ENCODE measurements at places on chromosomes 7 and 10. TPM values are rescaled to one million over a fixed set of nuclear protein-coding genes. Genes with fewer than 3 reads are reported as not detected.
A peak's percentile ranks its signal among the peaks of the same experiment; 100 is the strongest.

The LRRC17 gene
- 0.81 TPM for total RNA-seq

- no peak for DNase-seq
These were observed 3.6 kb downstream of the BHLHA15 start for GRCh38 chr7:98214811-98215321.

The TMEM229A gene
- not detected for total RNA-seq

- DNase-seq, result no peak
These were observed 180.3 kb downstream of the CCDC71L start for GRCh38 chr7:106480616-106481031.

The ACSM6 gene
- not detected for total RNA-seq

GRCh38 chr10:113879691-113880090, 25.2 kb downstream of the NHLRC2 start:
- no peak for DNase-seq

DNA sequence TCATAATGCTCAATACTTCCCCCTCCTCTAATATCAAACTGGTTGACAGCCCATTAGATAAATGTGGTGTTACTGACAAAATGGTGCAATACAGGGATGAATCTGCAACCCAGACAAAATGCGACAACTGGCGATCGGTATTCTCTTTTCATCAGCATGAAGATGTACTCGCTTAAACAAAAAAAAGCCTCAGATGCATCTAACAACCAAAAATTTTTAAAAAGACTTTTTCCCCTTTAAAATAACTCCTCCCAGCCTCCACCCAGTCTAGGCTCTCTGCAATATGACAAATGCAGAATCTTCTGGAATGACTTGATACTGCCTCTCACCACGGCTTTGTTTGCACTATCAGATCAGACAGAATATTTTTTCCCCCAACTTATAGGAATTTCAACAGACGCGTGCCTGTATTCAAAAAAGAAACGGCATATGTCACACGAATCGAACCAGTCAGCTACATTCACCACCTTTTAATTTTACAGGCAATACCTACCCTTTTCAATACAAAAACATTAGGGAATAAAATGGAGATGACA, 1.2 kb downstream of the YWHAG start:
- DNase-seq, result no peak

GRCh38 chr7:96273716-96274115, 48.2 kb downstream of the SLC25A13 start:
- DNase-seq, result no peak

DNA sequence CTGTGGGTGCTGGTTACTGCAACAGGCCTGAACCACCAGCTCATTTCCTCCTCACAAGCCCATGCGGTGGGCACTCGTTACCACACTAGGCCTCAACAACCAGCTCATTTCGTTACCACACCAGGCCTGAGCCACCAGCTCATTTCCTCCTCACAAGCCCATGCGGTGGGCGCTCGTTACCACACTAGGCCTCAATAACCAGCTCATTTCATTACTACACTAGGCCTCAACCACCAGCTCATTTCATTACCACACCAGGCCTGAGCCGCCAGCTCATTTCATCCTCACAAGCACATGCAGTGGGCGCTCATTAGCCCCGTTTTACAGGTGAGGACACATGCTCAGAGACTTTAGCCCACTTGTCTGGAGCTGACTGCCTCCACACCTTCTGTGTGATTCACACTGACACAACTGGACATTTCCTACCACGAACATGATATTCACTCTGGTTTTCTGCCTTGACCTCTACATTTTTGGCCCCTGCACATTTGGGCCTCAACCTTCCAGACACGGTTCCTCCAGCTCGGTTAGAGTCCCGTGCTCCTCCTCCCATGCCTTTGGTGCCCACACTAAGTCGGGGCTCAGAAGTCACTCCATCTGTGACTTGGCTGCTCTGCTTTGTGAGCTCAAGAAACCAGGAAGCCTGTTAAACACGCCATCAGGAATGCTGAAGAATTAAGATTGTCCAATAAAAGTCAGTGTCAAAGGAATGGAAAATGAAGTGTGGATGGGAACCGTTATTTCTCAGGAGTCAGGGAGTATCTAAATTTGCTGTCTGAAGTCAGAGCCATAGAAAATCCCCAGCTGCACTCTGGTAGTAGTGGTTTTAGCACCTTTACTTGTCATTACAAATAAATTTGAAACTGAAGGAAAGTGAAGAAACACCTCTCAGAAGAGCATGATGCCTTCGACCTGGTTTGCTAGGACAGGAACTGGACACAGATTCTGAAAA, 55.8 kb upstream of the LANCL2 start:
- peak; percentile 92 for DNase-seq

Data from natural killer cell treated with Interleukin-12 subunit alpha and Interleukin-12 subunit beta and Interleukin-15 and Interleukin-18, amount 100 ng/mL, for 72 hours (primary cell).